ENCODE measurements at places on chromosomes 4 and X.

- no peak for DNase-seq
Measured at GRCh38 chr4:151319490-151319889, 5.9 kb downstream of the SH3D19 start.

DNA sequence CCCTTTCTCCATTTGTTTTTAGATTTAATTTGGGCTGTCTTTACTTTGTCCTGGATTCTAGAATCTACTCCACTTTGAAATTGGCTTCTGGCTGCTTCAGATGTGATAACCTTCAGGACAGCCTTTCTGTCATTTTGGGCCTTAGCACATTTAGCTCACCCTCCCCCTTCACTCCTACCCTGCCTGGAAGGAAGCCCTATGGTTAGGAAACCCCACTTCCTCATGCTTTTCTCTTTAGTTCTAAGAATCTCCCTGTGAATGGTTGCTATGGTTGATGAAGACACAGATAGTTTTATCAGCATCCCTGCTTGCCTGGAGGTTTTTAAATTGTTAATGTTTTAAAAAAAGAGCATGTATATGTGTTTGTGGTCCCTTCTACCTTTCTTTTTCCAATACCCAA lies 100.7 kb upstream of the PTPN13 start:
- no peak for DNase-seq

DNA sequence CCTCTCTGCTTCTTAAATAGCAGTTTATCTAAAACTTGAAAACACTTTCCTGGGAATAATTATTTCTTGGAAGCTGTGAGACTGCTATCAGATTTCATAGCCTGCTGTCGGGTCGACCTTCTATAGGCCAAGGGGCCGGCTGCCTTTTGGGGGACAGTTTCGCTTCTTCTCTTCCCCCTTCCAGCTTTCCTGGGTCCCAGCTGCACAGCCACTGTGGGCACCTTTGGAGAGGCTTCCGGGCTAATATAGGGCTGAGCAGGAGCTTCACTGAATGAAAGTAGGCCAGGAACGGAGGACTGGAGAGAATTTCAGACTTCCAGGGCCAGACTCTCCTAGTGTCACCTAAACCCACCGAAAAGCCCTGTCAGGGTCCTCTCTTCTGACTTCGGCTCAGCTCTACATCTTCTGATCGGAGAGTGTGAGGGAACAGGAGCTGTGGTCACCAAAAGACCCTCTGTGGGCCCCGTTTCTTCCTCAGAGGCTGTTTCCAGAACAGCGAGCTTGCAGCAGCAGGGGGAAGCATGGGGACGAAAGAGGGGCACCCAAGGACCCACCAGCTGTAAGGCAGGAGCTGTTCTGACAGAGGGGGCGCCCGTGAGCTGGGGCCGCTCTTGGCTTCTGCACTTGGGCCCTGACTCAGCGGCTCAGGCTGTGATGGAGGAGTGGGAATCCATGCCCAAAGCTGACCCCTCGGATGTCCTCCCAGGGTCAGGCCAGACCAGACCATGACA lies 620.6 kb downstream of the BCOR start:
- no peak for DNase-seq

- no peak for DNase-seq
Measured at GRCh38 chr4:79854856-79855502, 218.1 kb downstream of the ANTXR2 start.

GRCh38 chr4:89161841-89162240 lies 50.5 kb downstream of the TIGD2 start:
- no peak for DNase-seq

DNA sequence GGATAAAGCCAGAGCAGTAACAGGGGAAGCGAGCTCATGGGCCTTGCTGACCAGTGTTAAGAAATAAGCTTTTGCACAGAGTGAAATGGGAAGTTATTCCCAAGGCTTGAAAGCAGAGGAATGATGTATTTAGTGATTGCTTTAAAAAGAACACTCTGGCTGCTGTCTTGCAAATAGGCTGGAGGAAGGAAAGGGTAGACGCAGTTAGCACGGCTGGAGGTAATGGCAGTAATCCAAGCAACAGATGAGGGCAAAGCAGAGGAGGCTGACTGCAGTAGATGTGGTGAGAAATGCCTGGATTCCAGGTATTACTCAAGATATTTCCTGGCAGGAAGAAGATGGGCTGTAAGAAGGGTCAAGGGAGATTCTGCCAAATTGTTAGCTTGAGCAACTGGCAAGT lies 1342.3 kb upstream of the AGA start:
- no peak for DNase-seq

DNA sequence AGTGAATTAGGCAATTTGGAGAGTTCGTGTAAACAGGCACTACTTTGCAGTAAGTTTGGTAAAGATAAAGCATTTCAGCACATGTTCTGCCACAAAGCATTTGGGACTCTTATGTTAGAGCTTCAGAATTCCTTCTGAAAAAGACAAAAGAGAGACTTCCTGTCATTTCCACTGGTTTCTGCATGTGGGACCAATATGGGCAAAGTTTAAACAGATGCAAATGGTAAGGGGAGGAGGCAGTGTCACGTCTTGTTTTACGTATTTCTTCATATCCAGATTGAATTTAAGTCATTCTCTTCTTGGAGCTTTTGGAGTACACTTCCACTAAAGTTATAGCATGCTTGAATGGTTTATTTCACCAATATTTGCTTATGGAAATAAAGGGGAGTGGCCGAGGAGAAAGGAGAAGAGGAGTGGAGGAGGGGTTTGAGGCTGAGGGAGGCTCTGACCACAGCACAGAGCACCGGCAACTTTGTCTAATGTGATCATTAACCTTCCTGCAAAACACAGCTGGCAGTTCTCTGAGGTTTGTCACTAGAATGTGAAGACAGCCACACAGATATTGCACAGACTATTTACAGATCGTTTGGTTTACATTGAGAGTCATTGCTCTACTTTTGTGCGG lies at the start of gene APELA:
APELA (plus strand) TSS at position 479 of the 625 bp plus-strand sequence. CDS start 154 bp downstream, outside the sequence.
- no peak for DNase-seq

- DNase-seq: no peak
Measured at GRCh38 chr4:11876104-11876503, 447.4 kb upstream of the HS3ST1 start.

GRCh38 chr4:158656439-158656838 lies 15.2 kb downstream of the C4orf46 start:
- no peak for DNase-seq

DNA sequence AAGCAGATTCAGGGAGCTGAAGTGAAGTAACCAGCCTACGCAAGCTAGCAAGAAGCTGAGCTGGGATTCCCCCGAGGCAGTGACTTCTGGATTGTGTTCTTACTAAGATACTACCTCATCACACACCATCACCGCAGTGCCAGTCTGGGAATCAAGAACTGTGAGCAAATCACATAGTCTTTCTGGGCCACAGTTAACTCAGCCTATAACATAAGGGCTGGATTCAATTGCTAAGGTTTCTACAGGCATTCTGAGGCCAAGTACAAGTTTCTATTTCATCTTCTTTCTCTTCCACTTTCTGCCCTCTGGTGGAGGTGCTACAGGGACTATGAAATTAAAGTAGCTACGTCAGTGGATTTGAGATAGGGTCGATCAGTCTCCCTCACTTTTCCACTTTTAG lies 1.4 kb upstream of the CORIN start:
- DNase-seq: no peak

DNA sequence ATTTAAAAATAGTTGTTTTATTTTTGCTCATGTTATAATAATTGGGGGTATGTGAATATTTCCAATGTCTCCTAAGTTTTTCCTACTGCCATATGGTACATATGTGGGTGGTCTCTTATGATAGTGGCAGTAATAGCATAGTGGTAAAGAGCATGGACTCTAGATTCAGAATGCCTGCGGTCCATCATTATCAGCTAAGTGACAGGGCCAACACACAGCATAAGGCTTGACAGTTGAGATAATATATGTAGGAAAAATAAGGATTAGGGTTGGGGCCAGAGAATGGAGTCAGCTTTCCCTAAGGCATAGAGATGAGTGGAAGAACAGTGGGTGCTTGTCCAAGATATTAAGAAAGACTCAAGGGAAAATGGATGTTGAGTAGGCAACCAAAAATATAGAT lies 2707.5 kb downstream of the PCDH7 start:
- no peak for DNase-seq

GRCh38 chr4:46249516-46249915 lies 125.7 kb upstream of the GABRG1 start:
- no peak for DNase-seq

DNA sequence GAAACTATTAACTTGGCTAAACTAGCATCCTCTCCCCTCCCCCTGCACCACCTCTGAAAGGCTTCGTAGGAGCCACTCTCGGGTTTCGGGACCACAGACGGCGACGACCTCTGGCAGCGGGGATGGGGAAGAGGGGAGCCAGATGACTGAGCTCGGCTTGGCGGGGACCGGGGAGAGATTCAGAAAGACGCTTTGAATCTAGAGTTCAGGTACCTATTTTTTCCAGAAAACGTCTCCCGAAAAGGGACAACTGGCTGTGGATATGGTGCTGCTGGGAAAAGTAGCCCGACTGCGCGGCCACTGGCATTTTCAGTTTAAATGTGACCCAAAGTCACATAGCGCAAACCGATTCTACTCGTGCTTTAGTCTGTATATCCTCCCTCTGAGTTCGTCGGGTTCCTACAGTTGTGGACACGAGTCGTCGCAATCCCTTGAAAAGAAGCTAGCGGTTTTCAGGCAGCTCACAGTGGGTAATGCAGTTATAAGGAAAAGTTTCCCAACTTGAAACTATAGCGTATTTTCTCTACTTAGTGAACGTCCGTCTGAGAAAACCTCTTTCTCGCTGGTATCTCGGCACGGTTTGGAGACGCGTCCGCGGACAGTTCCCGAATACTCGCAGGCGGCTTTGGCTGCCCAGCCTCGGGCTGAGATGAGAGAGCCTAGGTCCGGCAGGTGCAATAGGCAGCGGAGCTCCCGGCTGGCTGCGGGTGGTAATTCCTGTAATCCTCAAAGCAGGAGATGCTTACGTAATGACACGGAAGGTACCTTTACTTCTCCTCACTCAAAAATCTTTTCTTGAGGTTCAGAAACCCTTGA lies 1.3 kb downstream of the PARM1 start:
- no peak for DNase-seq

DNA sequence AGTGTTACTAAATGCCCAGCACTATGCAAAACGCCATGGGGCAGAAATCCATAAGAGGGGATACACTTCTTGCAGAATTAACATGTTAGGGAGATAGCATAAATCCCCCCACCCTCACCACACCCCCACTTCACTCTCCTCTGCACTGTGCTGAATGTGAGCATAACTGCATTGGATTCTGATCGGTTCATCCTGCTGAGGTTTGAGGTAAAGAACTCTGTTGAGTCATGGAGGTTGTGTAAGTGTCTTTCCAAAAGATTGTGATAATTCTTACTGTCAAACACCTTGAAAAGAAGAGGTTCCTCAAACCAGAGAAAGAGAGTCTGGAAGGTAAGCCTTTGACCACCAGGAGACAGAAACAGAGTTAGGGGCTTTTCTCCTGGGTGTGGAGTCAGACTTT lies 43.6 kb downstream of the RBM47 start:
- no peak for DNase-seq

- no peak for DNase-seq
Measured at GRCh38 chrX:154419688-154420401, 8.5 kb downstream of the TAFAZZIN start.

DNA sequence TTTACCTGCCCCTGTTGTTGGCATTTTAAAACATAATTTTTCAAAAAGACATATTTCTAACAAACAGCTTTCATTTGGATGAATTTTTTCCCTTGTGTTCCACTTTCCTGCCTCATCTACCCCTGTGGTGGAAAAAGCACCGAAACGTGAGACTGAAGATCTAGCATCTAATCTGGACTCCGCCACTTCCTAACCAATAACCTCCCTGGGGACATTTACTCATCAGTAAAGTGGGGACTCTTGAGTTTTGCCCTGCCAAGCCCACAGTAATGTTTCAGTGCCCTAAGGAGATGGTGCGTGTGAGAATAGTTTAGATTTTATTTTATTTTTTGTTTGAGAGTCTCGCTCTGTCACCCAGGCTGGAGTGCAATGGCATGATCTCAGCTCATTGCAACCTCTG lies 56.7 kb downstream of the ADGRG2 start:
- no peak for DNase-seq

Data from stimulated activated CD8-positive, alpha-beta memory T cell treated with anti-CD3 and anti-CD28 coated beads, Interleukin-15, amount 100 ng/mL, for 1 hour (primary cell).